ENCODE measurements at places on chromosomes 6 and 20. TPM values are rescaled to one million over a fixed set of nuclear protein-coding genes. Genes with fewer than 3 reads are reported as not detected.

DNA sequence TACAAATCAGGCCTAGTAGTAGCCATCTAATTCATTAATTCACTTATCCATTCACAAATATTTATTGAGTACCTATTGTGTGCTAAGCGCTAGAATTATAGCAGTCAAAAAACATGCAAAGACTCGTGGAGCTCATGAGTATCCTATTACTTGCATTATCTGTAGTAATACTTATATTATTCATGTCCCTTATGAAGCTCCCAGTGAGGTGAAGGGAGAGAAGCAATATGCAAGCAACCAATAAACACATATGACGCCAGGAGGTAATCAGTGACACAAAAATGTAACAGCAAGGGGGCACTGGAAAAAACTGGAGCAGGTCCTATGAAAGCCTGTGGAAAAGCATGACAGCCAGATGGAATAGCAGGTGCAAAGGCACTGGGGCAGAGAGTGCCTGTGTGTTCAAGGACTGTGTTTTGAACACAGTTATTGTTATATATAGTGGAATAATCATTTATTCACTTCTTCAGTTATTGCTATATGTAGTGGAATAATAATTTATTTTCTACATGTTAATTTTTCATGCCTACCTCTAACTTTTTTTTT lies 109.5 kb downstream of the KIF13A start:
- no peak for DNase-seq

GRCh38 chr20:41029150-41029901 lies 704 bp downstream of the TOP1 start:
- peak; percentile 43 for DNase-seq

GRCh38 chr6:91013511-91013910 lies 426.6 kb upstream of the MAP3K7 start:
- no peak for DNase-seq

DNA sequence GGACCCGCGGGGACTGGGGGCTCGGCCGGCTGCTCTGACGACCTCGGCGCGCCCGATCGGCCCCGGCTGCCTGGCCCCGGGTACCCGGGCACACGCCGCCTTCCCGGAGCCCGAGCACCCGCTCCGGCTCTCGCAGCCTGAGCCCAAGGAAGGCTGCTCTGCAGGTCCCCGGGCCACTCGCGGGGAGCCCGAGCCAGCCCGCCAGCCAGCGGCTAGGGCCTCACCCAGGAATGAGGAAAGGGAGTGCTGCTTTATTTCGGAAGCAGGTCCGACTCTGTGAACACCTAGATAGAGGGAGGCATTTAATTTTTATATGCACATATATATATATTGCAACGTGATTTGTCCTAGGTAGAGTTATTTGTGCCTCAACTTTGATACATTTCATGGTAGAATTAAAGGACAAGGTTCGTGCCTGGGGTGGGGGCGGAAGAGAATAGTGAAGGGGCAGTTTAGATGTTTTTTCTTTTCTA lies 15.5 kb downstream of the FOXA2 start:
- DNase-seq = no peak

GRCh38 chr6:3285049-3285639 lies 26.4 kb downstream of the PSMG4 start:
- no peak for DNase-seq

GRCh38 chr6:161740486-161740885 lies 466.6 kb upstream of the AGPAT4 start:
- no peak for DNase-seq

PDRG1 gene
- total RNA-seq = 8.8 TPM

GPX5 gene
- total RNA-seq = not detected

CFB gene
- 50.3 TPM for total RNA-seq

SRSF12 gene
- total RNA-seq = 0.65 TPM

ULBP2 gene
- 1.1 TPM for total RNA-seq
